ENCODE measurements at places on chromosomes 11 and 22. TPM values are rescaled to one million over a fixed set of nuclear protein-coding genes. Genes with fewer than 3 reads are reported as not detected.

Gene ACTN3
- not detected for total RNA-seq

Gene MUC5AC
- not detected for total RNA-seq

Gene SMTNL1
- total RNA-seq = not detected

Gene PDGFB
- total RNA-seq = 0.05 TPM

Gene NXPE4
- total RNA-seq = not detected

Gene ART1
- not detected for total RNA-seq

Gene PLAAT4
- total RNA-seq = not detected

Gene CDC42BPG
- 1.1 TPM for total RNA-seq

Gene PDGFD
- 9.9 TPM for total RNA-seq

Gene GP1BB
- 1.6 TPM for total RNA-seq

Gene CBX7
- 2.7 TPM for total RNA-seq

Gene UPK3A
- total RNA-seq = not detected

Gene KCNQ1
- total RNA-seq = not detected

Gene TUB
- total RNA-seq = 10.0 TPM

Gene PTPN5
- not detected for total RNA-seq

Gene GTSE1
- 15.6 TPM for total RNA-seq

Gene TRPM5
- not detected for total RNA-seq

Gene PRSS23
- total RNA-seq = 34.2 TPM

Gene MIAT
- total RNA-seq = 0.45 TPM

Gene ST14
- total RNA-seq = not detected

Gene MOB2
- total RNA-seq = 18.0 TPM

Gene ZBTB3
- 5.0 TPM for total RNA-seq

Gene MISFA
- 1.4 TPM for total RNA-seq

Gene CHRM1
- 0.16 TPM for total RNA-seq

Gene PARVB
- total RNA-seq = 164 TPM

Gene SLC6A5
- not detected for total RNA-seq

Gene CD3E
- not detected for total RNA-seq

Gene CRYBA4
- total RNA-seq = 0.29 TPM

Gene OTOG
- total RNA-seq = not detected

Gene RAC2
- total RNA-seq = not detected

Gene SPI1
- total RNA-seq = not detected

Gene UBQLN3
- not detected for total RNA-seq

All from SK-MEL-5 (cell line).